ENCODE measurements at places on chromosomes 3 and 15.

GRCh38 chr3:4776980-4777581, 202.2 kb upstream of the BHLHE40 start:
- DNase-seq = peak; percentile 98
- no peaks in the 10 kb centered on the region for H3K27me3 ChIP-seq
- H3K27ac ChIP-seq = peak overlapping the region; percentile 99
- peaks cover 4% of the 10 kb centered on the region for H3K36me3 ChIP-seq
- no peak overlapping the region for H3K4me3 ChIP-seq

GRCh38 chr15:40600956-40601355, 6.9 kb downstream of the KNL1 start:
- peaks cover 2% of the 10 kb centered on the region for H3K36me3 ChIP-seq
- DNase-seq = no peak
- H3K27me3 ChIP-seq = no peaks in the 10 kb centered on the region
- no peaks in the 10 kb centered on the region for H3K4me1 ChIP-seq
- H3K4me3 ChIP-seq = no peak overlapping the region
- H3K27ac ChIP-seq = no peak overlapping the region

GRCh38 chr3:100561459-100562158, 47.8 kb upstream of the ADGRG7 start:
- DNase-seq = no peak
- H3K36me3 ChIP-seq = no peaks in the 10 kb centered on the region
- H3K27me3 ChIP-seq = no peaks in the 10 kb centered on the region
- no peak overlapping the region for H3K27ac ChIP-seq
- H3K4me1 ChIP-seq = no peaks in the 10 kb centered on the region

- no peaks in the 10 kb centered on the region for H3K27me3 ChIP-seq
- no peak overlapping the region for H3K27ac ChIP-seq
- no peaks in the 10 kb centered on the region for H3K36me3 ChIP-seq
- no peaks in the 10 kb centered on the region for H3K4me1 ChIP-seq
- H3K4me3 ChIP-seq = no peak overlapping the region
Measured at GRCh38 chr3:115212615-115213014, 65.5 kb upstream of the ZBTB20 start.
